ENCODE measurements at places on chromosomes 12 and 14.

DNA sequence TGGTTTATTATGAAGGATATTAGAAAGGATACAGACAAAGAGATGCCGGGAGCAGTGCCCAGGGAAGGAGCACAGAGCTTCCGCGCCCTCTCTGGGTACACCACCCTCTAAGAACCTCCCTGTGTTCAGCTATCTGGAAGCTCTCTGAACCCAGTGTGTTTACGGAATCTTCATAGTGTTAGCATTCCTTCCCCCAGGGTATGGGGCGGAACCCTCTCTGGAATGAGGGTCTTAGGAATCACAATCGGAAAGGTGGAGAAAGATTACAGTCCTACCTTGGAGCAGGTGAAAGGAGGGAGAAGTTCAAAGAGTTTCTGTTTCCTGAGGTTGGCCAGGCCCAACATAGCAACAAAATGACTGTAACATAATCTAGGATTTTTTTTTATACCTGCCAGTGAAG is 6.8 kb upstream of the NUDT4 start:
- no peak for DNase-seq

GRCh38 chr14:30196861-30197260 is 269.2 kb upstream of the PRKD1 start:
- no peak for DNase-seq

DNA sequence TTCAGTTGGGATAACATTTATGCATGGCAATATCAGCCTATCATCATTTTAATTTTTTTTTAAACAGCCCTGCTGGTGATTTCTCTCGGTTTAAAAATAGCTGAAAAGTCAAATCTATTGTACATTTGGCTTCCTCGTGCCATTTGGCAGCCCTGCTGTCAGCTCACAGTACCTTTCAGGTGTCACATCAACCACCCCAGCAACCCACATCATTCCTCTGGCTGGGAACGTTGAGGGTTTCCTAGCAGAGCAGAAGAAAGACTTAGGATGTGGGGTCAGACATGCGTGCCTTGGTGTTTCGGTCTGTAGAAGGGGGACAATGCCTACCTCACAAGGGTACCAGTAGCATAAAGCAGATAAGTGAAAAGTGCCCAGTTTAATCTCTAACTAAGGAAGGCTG is 15.8 kb downstream of the PEBP1 start:
- no peak for DNase-seq

- no peak for DNase-seq
Measured at GRCh38 chr14:30573226-30573814, 14.4 kb downstream of the G2E3 start.

DNA sequence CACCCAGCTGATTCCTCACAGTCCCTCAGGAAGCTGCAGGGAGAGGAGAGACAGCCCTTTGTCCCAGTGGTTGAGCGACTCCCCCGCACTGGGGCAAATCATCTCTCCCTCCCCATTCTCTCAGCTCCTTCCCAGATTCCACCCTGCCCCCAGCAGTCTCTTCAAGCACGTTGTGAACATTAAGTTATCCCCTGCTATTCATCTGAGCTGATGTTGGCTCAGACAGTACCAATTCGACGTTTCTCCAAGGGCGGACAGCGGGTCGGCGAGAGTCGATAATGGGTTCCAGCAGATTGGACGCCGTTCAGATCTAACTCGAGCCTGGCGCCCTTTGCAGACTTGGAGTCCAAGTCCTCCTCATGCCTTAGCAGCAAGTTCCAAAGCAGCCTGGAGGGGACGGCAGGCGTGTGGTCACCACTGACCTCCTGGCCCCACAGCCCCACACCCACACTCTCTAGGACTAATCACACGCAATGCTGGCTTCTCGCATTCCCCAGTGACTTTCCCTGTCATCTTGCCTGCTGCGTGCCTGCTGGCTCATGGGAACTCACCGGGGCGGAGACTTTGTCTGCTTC is 245.9 kb downstream of the CHST11 start:
- DNase-seq: no peak

DNA sequence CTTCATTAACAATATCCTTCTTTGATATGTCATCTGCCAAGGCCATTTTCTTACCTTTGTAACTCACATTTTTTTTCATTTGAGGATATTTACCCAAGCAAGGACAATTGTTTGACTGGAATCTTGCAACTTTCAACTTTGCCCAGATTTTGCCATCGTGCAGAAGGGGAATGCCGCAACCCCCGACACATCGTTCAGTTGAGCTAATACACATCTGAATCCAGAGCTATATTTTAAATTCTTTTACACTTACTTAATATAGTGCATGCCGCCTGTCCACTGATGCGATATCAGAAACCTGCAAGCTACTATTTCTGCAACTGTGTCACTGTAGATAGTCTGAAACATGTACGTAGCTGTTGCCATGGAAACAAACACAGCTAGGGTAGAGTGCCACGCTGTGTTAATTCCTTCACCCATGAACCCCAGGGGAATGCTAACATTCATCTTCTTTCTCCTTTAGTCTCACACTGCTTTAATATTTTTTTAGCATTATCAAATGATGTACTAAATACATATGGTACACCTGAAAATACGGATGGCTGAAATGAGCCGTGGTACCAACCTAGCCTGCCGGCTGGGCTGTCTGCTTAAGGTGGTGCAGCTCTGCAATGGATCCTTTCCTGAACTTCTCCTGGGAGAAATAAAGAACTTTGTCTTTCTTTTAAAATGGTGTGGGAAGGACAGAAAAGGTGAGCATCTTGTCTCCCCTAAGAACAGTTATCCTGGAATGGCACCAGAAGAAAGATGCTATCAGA is 77.0 kb upstream of the FOXN3 start:
- DNase-seq: no peak

GRCh38 chr12:124621296-124621660 is 53.9 kb upstream of the NCOR2 start:
- DNase-seq: no peak

DNA sequence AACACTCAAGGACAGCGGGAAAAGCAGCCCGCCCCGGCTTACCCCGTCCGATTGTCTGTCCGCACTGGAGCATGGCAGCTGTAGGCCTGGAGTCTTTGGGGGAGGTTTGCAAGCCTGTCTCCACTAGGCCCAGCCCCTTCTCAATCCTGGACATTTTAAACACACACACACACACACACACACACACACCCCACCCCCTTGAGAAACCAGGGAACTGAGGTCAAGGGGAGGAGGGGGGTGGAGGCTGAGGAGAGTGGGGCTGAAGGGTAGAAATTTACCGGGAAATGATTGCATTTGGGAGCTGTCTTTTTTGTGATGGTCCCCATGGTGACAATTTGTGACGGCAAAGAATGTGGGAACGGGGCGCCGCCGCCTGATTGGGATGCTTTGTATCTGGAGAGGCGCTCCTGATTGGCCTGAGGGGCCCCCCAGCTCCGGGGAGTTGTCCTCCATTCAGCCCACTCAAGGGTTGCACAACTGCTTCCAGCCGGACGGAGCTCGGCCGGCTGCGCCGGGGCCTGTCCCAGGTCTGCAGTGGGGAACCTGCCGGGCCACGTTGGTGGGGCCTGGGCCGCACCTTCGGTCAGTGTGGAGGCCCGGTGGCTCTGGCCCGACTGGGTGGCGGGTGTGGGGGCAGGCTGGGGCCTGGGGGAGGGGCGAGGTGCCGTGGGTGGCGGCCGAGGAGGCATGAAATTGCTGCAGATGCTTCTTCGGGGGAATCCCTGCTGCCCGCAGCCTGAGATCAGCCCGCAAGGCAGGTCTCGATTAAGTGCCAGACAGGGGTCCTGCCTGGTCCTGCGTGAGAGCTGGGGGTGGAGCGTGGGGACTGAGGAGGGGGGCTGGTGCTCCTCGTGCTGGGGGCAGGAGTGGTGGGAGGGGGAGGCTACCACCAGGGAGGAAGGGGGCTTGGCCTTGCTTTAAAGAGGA is at the start of gene FAM181A:
TSS of gene FAM181A (plus strand) at position 472 of the 927 bp plus-strand sequence. CDS start 942 bp downstream, outside the sequence.
- no peak for DNase-seq

DNA sequence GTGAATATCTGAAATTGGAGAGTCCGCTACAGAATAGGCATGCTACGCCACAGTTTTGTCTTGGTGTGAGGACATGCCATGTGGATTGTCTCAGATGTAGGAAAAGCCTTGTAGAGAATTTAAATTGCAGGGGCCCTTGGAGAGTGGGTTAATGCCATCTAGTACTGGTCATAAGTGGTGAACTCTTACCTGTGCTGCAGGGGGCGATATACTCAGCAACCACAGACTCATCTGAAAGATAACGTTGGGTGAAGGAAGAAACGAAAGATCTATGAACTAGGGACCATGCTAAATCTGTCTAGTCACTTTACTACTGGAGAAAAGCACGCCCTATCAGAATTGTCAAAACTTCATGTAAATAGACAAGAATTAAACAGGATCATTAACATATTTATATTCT is 33.7 kb upstream of the A2M start:
- DNase-seq: no peak

DNA sequence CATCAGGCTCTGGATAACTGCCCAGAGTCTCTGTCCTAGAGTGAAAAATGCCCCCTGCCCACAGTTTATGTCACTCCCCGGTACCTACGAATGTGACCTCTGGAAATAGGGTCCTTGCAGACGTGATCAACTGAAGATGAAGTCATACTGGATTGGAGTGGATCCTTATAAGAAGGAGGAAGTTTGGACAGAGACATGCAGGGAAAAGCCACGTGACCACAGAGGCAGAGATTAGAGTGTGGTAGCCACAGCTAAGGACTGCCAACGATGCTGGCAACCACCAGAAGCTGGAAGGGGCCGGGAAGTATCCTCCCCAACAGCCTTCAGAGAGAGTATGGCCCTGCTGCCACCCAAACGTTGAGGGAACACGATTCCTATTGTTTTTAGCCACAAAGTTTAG is 101.2 kb upstream of the NCOR2 start:
- no peak for DNase-seq

DNA sequence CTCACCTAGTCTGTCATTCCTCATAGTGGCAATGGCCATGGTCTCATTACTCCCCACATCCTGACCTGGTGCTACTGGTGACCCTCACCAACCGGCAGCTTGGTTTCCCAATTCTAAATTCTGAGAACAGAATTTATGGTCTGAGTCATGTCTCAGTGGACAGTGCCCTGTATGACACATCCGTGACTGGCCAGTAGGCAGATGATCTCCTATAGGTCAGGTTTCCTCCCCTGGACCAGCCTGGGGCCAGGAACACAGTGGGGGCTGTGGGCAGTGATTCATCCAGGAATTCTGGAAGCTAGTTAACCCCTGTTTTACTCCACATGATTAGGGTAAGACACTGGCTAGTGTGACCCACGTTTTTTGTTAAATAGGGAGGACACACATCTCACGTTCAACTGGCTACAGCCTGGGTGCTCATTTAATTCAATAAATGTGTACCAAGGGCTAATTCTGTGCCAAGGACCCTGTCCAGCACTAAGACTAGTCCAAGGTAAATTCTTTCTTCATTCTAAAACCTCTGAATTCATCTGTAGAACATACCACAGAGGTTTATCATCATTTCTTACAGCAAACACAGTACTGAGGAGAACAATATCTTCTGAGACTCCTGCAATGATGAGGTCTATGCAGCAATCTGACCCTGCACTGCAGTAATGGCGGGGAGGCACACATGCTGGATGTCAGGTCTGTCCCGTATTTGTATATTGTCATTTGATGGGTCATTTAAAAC is 249.6 kb upstream of the TBX3 start:
- no peak for DNase-seq

DNA sequence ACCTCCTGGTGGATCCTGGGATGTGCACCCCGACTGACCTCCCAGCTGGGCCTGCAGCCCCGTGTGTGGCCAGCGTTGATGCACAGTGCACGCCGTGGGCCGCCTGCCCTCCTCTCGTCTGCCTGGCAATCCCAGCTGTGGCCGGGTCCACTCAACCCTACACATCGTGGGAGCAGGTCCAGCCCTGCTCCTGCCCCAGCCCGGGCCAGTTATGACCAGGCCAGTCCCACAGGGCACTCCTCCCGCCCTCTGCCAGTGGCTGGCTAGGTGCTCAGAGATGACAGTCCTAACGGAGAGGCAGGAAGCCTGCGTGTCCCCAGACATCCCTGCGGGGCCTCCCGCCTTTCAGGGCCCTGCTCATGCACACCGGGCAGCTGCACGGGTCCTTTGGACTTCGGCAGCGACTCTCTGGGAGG is 10.8 kb downstream of the GALNT9 start:
- DNase-seq: no peak

GRCh38 chr14:103258211-103258610 is 75.8 kb upstream of the EIF5 start:
- DNase-seq: no peak

- no peak for DNase-seq
Measured at GRCh38 chr14:74508292-74508731, 14.7 kb downstream of the ISCA2 start.

- DNase-seq: no peak
Measured at GRCh38 chr14:99286761-99287160, 14.8 kb upstream of the BCL11B start.

DNA sequence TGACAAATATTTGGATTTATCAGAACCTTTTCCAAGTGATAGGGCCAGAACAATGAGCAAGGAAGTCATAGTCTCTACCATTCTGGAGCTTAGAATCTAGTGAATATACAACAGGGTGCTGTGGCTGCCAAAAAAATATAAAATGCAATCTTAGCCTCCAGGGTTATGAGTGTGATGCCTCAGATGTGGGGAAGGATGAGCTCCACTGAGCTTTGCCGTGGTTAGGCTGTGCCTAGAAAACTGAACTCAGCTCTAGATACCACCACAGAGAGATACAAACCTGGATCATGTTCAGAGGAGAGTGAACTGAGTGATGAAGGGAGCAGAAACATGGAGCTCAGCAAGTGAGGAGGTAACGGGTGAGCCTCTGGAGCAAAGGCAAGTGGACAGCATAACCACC is 138.1 kb upstream of the HIF1A start:
- no peak for DNase-seq

DNA sequence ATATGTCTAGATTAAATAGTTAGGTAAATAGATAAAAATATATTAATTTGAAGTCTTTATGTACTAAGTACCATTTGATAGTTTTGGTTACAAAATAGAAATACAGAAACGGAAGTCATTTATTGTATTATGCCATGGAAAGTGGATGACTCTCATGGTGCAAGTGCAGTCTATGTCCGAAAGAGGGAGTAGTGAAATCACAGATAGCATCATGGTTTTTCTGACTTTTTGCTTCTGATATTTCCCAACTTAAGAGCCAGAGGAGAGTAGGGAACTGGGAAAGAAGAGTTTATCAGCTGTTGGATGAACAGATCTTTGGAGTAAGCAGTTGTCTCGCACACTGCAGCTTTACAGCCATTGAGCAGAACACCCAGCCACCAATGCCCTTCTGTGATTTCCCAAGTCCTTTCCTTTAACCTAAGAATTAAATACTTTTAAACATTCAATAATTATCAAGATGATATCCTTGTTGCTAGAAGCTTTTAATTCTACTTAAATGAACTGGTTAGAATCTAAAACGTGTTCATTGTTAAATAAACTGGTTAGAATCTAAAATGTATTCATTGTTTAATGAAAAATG is 18.4 kb upstream of the SRGAP1 start:
- DNase-seq: no peak

GRCh38 chr14:94100847-94101246 is 9.7 kb upstream of the IFI27 start:
- no peak for DNase-seq

- DNase-seq: no peak
Measured at GRCh38 chr14:88004506-88005036, 364 bp upstream of the GPR65 start.

GRCh38 chr14:66121859-66122258 is 364.3 kb upstream of the CCDC196 start:
- DNase-seq: no peak
